Neural crest cell (in vitro differentiated cells): ENCODE measurements at places on chromosomes 6 and 20.
A peak's percentile ranks its signal among the peaks of the same experiment; 100 is the strongest.

DNA sequence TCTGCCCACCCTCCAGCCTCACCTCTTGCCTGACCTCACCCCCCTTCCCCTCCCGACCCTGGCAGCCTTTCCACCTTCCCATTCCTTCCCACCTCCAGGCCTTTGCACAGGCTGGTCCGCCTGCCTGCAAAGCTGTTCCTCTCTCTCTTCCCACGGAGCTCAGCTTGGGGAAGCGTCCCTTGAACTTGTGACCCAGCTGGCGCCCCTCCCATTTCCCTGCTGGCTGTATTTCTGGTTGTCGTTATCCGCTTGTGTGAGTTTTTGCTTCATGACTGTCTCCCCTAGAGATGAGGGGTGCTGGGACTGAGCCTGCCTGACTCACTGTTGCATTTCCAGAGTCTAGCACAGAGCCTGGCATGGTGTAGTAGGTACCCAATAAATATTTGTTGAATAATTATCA lies 32.5 kb downstream of the VSTM2L start:
- no peak for DNase-seq

GRCh38 chr6:87322304-87323212 lies at the start of gene SMIM8:
Gene SMIM8, plus strand, starts transcription at chr6:87322588. Its CDS starts 14,444 bp downstream, at chr6:87337032.
- DNase-seq, result peak; percentile 83

GRCh38 chr6:16331384-16332174 lies 93.2 kb downstream of the GMPR start:
- peak; percentile 63 for DNase-seq

DNA sequence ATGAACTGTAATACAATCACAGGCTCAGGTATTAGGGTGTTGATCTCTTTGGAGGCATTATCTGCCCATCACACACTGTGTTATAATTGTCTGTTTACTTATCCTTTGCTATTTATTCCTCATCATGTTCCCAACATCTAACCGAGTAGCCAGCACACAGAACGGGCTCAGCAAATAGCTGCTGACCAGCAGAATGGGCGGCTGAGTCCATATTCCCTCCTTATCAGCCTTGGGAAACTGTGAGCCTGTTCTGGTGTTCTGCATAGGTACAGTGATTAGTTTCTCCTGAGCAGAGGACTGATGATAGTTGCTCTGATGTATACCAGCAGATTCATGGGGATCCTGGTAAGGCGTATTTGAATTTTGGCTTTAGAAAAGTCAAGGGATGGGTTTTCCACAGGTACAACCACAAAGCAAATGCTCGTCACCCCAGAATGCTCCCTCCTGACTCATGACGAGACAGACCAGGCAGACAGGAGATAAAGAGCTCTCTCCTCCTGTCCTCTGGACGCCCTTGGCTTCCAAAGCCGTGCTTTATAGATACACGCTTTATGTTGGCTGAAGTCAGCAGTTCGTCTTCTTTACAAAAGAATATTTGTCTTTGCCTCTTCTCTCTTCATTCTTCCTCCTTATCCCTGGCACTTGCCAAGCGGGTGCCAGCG lies 166.7 kb downstream of the TTLL2 start:
- no peak for DNase-seq

DNA sequence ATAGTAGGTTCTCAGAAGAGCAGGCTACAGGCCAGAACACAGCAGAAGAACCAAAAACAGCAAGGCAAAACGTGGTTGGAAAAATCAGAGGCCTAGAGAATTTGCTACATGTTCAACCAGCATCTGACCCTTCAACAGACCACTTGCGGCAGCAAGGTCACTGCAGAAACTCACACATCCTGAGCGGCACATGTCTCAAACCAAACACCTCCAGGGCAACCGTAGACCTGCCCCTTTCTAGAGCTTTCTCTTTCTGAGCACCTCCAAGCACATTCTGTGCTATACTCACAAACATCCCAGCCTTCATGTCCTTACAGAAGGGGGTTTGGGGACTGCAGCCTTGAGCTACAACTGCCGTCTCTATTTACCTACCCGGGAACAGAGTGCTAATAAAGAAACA lies 52.6 kb downstream of the GFOD1 start:
- no peak for DNase-seq

GRCh38 chr6:129014302-129014701 lies 131.4 kb downstream of the LAMA2 start:
- DNase-seq, result no peak

DNA sequence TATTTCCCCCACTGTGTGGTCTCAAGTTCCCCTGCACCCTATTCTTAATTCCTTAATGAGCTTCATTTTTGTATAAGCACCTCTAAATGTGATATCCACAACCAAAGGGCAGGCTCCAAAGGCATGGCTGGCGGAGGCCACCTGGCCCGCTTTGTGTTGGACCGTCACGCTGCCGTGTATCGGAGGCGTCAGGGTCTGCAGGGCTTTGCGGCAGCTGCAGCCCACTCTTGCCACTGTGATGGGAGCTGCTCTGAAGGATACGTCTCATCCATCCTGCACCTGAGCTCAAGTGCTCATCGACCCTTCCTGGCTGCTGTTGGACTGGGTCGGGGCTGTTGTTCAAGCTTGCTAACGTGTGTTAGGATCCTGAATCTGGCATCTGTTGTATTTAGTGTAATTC lies 177.6 kb downstream of the ARID1B start:
- DNase-seq, result no peak

GRCh38 chr20:40275738-40276137 lies 413.3 kb downstream of the MAFB start:
- no peak for DNase-seq

DNA sequence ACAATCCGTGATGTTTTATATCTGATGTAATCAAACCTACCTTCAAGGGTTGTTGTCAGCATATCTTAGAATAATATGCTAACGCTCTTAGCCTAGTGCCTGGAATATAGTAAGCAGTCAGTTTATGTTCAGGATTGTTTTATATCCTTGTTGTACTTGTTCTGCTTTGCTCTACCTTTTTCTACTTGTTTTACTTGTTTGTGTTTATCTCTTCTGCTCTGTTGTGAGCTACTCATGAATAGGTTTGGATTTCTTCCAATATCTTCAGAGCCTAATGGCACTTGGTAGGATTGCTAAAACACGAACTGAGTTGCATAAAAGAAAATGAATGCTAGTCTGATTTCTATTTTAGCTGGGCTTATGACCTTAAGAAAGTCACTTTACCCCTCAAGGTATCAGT lies 40.1 kb downstream of the DNAH8 start:
- no peak for DNase-seq

GRCh38 chr6:35164277-35164676 lies 23.1 kb upstream of the TCP11 start:
- no peak for DNase-seq

- DNase-seq, result no peak
These were observed 29.0 kb downstream of the JARID2 start for GRCh38 chr6:15274692-15275387.

GRCh38 chr6:46914279-46914810 lies 7.4 kb downstream of the ADGRF5 start:
- DNase-seq, result no peak

- peak; percentile 26 for DNase-seq
These were observed 12.1 kb upstream of the MLN start for GRCh38 chr6:33815854-33816253.
